ENCODE measurements at places on chromosomes 1 and 21.

GRCh38 chr1:38611664-38612211 is 247.8 kb downstream of the RRAGC start:
- DNase-seq, result no peak

DNA sequence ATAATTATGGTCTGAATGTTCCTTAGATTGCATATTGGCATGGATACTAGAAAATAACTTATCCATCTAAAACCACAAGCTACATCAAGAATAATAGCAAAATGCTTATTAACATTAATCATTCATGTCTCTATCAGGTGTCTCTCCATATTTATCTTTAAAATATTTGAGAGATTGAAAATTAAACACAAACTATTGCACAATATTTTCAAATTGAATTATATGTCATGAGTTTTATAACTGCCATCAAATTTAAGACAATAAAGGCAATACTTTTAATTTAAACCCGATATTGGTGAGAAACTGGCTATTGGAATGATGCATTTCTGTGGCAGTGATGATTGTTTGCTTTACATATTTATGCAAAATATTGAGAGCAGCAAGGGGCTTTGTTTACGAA is 1506.8 kb upstream of the B3GALT2 start:
- no peak for DNase-seq

DNA sequence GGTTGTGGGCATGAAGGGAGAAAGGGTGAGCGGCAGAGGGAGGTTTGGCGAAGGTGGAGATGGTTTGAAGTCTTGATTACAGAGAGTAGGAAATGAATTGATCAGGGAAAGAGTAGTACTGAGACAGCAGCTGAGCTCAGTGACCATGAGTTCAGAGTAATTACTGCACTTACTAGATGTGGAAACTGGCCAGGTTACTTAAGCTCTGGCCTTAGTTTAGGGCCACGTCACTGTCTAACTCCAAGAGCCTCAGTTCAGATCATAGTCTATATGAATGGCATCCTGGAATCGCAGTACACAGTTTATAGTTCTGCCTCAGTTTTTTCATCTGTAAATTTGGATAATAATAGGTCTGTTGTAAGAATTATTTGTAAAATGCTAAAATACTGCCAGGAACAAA is 78.1 kb downstream of the KCTD3 start:
- DNase-seq, result no peak

DNA sequence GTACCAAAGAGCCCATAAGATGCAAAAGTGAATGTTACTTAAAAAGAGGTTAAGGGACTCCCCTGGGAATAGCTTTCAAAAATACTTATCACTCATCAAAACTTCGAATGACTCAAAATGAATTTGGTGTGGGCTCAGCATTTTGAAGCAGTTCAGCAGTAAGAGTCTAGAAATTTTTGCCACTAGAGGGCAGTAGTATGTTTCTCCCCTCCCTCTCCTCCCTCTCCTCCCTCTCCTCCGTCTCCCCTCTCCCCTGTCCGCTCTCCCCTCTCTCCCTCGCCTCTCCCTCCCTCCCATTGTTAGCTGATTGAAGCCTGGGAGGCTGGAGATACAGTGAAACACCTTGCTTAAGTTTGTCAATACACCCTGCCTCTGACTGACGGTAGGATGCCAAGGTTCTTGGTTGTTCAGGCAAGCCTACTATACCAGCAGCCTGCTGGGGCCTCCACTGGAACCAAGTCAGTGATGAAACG is 70.8 kb upstream of the TENT5C start:
- DNase-seq, result peak; percentile 42

GRCh38 chr1:8094481-8095241 is 68.6 kb upstream of the ERRFI1 start:
- DNase-seq, result no peak

DNA sequence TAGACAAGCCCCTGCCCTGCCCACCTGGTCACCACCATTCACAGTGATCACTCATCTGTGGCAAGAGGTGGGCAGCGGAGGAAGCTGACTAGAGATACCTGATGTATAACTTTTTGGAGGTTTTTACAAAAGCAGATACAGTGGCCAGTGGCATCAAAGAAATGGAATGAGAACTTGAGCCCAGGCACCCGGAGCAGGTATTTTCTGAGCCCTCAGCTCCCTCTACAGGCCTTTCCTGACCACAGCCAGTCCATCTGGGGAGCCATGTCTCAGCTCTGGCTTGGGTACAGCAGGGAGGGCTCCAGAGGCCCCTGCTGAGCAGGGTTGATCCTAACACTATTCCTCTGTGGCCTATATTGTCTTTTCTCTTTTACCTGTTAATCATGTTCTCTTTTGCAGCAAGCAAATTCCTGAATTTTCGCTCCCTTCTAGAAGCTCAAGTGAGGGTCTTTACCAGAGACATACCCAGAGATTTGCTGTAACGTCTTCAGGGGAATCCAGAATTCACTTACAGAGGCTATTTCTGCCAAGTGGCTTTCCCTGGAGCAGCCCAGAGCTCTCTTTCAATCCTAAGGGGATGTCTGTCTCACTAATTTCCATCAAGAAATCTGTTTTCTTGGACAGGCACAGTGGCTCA is 27.3 kb downstream of the GPR157 start:
- DNase-seq, result no peak

- no peak for DNase-seq
Measured at GRCh38 chr21:46607636-46608035, 2.8 kb upstream of the S100B start.

Measured in activated CD4-positive, alpha-beta T cell treated with anti-CD3 and anti-CD28 coated beads for 24 hours (primary cell).